AG09309 (cell line): ENCODE measurements at places on chromosomes 12 and 14.

DNA sequence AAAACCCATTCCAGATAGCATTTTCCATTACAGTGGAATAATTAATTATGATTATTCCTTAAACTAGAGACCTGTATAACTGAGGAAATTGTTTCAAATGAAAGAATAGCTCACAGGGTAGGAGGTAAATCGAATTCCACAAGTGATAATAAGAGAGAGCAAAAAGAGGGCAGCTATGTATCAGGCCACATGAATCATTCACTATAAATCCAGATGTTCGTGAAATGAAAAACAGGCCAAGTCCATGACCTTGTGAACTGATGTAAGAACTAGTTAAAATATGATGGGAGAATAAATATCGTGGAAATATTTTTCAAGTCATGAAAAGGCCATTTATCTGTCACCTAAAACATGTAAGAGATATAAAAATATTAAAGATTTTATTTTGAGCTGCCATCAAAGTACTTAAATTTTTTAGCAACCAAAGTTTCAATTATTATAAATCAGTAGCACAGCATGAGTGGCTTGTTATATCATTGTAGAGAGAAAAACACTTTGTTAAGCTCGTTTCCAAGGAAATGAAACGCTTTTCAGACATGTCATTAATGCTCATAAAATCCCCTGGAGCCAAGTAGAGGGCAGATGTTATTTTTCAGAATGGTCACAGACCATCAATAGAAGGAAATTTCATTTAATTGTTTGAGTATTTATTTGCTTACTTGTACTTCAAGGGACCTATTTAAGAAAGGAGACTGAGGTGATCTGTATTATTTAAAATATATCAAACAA is 120.6 kb upstream of the CDKN3 start:
- no peak for DNase-seq

DNA sequence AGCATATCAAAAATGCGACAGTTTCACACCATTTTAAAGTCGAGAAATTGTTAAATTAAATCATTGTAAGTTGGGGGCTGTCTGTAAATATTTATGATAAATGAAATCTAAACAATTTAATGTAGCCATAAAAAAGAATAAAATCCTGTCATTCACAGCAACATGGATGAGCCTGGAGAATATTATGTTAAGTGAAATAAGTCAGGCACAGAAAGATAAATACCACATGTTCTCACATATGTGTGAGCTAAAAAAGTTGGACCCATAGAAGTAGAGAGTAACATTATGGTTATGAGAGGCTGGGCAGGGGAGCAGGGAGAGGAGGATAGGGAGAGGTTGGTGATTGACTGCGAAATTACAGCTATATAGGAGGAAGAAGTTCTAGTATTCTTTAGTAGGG is 135.9 kb downstream of the GARIN6 start:
- DNase-seq: no peak

DNA sequence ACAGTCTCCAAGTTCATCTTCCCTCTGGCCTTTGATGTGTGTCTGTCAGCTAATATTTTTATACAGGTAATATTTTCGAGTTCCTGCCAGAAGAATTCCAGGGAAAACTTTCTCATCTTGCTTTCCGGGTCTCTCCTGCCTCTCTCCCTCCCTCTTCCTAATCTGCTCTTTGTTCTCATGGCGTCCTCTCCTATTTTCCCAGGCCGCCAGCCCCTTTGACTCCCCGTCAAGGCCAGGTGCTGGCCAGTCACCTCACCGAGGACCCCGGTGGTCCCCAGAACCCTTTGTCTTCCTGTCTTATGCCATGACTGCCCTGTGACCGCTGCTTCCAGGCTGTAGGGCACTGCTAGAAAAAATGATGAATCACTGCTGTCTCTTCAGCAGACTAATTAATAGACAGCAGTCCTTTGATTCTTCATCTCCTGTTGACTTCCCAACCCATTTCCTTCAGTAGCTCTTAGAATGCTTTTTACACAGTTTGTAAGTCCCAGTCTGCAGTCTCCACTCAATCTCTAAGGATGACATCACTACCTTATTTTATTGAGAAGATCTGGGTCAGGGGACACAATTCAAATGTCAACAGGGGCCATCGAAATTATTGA is 40.7 kb downstream of the PPFIBP1 start:
- no peak for DNase-seq

- no peak for DNase-seq
These were observed 618.6 kb downstream of the AACS start for GRCh38 chr12:125683748-125684381.

- no peak for DNase-seq
These were observed 56.2 kb upstream of the CCT2 start for GRCh38 chr12:69529021-69529420.

DNA sequence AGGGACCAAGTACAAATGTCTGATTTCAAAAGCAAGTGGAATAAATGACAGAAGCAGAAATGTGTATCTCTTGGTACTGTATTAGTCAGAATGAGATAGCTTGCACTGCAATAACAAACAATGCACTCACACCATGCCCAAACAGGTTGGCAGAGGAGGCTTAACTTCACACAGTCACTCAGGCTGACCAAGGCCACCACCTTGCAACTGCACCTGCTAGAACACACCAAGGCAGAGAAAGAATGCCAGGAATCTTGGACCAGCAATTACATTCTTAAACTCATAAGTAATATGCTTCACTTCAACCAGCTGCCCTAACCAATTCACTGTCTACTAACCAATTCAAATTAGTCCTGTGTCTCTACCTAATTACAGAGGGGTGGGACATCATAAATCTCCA is 378.3 kb downstream of the BCL11B start:
- DNase-seq: no peak

GRCh38 chr12:34602213-34602940 is 580.1 kb downstream of the ALG10 start:
- DNase-seq: no peak

GRCh38 chr12:107223821-107224220 is 130.5 kb upstream of the CRY1 start:
- DNase-seq: peak; percentile 14

DNA sequence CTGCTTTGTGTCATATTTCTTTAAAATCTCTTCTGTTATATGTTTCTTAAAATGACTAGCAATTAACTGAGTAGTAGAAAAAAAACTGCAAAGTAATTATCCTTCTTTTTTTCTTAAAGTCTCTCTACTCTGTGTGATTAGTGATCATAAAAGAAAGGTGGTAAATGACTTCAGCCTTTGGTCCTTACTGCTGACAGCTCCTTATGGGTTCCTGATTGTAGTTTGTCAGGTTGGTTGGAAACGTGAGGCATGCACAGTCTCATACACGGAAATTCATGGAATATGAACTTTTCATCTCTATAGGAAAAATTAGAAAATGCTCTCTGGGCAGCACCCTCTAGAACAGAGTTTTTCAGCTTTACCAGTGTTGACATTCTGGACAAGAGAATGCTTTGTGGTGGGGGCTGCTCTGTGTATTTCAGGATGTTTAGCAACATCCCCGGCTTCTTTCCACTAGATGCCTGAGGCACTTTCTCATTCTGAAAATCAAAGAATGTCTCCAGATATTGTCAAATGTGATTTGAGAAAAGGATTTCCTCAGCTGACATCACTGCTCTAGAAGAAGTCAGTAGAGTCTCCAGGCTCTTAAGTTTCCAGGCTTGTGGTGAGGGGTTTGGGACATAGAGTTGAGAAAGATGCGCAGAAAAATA is 121.0 kb downstream of the PIK3C2G start:
- peak; percentile 42 for DNase-seq
